ENCODE measurements at places on chromosomes 6 and 20.

- peak; percentile 23 for DNase-seq
Observed at GRCh38 chr6:159761129-159761872, 544 bp upstream of the ACAT2 start.

DNA sequence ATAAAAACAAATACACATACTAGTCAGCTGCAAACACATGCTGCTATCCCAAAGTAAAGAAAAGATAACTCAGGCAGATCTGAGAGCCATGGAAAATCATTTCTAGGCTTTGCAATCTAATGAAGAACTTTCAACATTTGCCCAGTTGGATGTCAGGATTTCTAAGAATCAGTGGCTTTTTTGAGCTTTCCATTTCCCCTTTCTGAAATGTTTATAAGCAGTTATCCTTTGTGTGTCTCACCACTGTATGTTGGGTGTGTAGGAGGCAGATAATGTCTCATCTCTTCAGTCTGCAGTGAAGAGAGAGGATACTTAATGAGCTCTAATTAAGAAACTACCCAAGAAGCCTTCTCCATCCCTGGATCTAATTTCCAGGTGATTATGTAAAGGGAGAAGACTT, 43.6 kb downstream of the RGS17 start:
- DNase-seq = no peak

GRCh38 chr6:46990031-46990644, 52.0 kb downstream of the ADGRF1 start:
- DNase-seq = no peak

- DNase-seq = no peak
Observed at GRCh38 chr20:32077190-32077589, 25.1 kb downstream of the HCK start.

GRCh38 chr6:154370545-154370944, 13.9 kb upstream of the IPCEF1 start:
- DNase-seq = peak; percentile 28

All from activated CD4-positive, alpha-beta T cell treated with anti-CD3 and anti-CD28 coated beads, Interleukin-2, Interleukin-6, amounts not matched to agents 100 ng/mL and 50 ng/mL, durations not matched to agents 16 hours and 8 hours (primary cell).